Activated T-cell treated with anti-CD3 and anti-CD28 coated beads, Interleukin-2, amount 50 U/mL, for 1 hour (primary cell): ENCODE measurements at places on chromosomes 3 and 15.

GRCh38 chr3:64686446-64686908 is 1.3 kb downstream of the ADAMTS9 start:
- no peak for DNase-seq

DNA sequence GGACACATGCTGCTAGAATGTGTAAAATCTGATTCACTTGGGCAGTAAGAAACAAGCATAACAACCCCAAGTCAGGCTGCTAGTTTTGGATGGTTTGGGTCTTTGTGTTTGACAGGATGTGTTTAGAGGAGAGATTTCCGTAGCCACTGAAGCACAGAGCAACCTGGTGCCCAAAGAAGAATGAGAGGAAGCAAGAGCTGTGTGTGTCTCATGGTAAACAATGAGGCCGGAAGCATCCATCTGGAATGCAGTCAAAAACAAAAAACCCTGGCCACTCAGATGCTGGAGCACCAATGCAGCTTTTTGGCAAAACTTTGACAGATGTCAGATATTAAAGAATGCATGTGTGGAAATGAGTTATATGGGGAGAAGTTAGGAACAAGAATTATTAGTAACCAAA is 39.4 kb upstream of the SNRK start:
- DNase-seq = no peak

DNA sequence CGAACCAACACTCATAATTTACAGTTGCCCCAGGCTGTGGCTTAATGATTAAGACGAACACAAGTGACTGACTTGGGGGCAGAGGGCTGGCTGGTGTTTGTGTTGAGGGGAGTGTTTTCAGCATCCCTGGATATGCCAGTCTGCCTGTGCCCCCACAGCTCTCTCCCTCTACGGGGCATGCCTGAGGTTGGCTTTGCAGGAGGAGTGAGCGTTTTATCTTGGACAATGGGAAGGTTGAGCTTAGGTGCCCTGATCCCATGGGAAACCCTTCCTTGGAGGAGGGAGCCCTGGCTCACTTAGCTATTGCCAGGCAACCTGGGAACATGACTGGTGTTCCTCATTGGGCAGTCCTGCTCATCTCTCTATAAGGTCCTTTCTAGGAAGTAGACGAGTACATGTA is 17.6 kb downstream of the FAM107A start:
- DNase-seq = no peak

DNA sequence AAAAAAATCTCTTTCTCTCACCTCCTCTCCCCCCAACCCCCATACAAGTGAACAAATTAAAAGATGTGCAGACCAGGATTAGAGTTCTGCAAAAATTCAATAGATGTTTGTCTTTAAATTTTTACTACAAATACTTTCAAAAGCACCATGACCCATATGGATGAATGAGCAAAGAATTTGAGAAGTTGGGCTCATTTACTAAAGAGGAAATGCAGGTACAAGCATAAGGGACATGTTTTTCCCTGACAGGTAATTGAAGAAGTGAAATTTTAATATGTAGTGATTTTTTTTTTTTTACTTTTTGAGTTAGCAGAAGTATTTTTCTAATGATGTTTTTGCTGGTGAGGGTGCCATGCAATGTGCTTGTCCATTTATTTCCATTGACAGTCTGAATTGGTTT is 15.3 kb downstream of the PIK3CA start:
- no peak for DNase-seq

GRCh38 chr15:77988347-77989295 is 88.9 kb downstream of the TBC1D2B start:
- no peak for DNase-seq

DNA sequence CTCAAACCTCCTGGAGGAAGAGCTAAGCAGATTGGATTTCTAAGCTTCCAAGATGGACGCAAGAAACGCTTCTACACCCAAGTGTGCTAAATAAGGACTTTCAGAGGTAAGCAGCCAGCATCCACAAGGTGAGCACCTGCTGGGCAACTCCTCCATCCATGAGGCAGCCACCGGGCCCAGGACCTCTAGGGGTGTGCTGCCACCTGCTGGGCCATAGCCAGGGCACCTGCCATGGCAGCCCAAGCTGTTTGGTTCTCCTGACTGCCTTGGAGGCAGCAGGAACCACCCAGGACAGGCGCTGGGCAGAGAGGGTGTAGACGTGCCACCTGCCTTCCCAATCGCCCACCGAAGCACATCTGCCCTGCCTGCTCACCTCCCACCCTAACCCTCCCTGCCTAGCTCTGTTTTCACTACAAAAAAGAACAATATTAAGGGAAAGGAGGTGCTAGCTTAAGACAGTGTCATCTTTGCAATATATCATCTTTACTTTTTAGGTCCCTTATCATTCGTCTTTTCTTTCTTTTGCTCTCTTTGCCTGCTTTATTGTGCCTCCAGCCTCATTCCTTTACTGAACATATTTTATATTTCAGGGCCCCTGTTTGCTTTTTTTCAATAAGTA is 12.9 kb downstream of the C15orf62 start:
- peak; percentile 84 for DNase-seq

- DNase-seq = no peak
Measured at GRCh38 chr15:57089815-57090495, 171.5 kb downstream of the TCF12 start.

DNA sequence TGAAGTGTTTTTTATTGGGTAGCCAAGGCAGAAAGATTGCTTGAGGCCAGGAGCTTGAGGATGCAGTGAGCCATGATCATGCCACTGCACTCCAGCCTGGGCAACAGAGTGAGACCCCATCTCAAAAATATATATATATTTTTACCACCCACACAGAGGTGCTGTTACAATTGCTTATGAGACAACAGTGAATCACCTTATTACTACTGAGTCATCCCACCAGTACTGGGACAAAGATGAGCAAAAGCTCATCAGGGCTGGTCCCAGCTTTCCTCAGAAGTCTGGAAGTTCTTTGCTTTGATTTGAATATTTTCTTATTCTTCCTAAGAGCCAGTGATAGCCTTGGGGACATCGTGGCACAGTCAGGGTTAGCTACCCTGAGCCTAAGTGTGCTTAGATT is 207.7 kb downstream of the SOX2 start:
- no peak for DNase-seq

DNA sequence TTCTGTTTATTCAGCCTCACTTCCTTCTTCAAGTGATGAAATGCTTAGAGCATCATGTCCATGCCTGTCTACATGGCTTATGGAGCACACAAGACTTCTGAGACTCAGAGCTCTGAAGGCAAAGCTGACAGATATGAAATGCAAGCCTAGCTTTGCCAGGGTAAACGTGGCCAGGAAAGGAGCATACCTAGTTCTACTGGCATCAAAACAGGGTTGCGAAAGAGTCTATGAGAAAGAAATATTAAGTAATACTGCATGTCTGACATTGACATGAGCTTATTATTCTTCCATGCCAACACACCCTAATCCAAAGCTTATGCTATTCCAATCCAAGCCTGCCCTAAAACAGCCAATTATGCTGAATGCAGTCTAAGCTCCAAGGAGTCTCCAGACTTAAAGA is 391.5 kb downstream of the ERC2 start:
- DNase-seq = no peak

DNA sequence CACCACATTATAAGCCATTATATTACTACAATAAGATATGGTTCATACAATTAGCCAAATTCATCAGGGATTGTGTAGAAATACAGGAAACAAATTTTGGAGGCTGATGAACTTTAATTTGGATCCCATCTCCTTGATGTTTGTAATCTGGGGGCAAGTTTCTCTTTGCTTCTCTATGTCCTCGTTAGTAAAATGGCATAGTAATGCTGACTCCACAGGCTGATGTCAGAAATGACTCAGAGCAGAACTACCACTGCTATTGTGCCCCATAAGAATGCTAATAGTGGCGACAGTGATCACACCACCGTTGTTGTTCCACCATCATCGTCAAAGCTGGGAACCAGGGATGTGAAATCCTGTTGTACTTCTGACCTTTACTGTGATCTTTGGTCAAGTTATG is 722.3 kb upstream of the LMCD1 start:
- DNase-seq = no peak

DNA sequence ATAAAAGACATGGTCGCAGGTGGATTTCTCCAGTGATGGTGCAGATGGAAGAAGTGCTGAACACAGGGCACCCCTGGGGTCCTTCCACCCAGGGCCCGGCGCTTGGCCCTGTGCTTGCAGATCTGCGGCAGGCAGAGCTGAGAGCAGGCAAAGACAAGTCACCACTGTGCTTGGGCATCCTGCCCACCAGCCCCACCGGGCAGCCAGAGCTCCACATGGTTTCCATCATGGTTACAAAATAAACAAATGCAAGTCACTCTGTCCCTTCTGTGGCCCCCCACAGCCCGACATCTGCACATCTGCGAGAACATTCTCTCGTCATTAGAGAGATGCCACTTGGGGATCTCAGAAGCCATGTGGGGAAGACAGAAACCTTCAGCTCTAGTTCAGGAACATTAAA is 37.6 kb upstream of the SFMBT1 start:
- no peak for DNase-seq

DNA sequence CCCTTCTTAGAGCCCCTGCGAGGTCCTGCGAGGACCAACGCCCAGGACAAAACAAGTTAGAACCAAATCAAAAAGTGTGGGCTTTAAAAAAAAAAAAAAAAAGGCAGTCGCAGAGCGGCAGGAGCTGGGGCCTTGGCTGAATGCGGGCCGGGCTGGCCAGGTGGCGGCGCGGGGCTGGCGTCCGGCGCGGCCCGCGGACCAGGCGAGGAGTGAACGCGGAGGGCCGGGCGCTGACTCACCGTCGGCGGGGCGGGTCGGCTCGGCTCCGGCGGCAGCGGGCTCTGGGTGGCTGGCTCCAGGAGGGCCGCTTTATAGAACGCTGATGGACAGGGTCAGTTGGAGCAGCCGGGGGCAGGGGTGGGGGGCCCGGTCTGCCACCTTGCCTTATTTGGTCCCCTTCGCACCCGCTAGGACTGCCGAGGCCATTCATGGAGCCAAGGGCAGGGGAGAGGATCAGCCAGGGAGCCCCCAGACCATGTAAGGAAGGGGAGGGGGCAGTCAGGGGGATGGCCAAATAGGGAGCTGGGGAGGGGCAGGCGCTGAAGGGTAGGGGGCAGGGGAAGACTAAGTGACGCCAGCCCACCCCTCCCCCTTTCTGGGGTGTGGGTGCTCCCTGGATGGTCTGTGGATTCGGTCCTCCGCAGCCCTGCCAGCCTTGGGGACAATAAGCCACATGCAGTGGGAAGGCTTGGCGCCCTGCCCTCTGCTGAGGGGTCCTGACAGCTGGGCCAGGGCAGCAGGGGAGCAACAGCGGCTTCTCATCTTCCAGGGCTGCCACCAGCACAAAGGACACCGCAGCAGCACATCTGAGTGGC is at the start of gene ACTC1:
TSS of gene ACTC1 (minus strand) at position 283 of the 815 bp plus-strand sequence. CDS start 741 bp downstream, outside the sequence.
- no peak for DNase-seq

- DNase-seq = no peak
Measured at GRCh38 chr15:58443308-58443707, 11.5 kb downstream of the LIPC start.

- no peak for DNase-seq
Measured at GRCh38 chr3:113079218-113079961, 88.6 kb downstream of the GTPBP8 start.

- DNase-seq = no peak
Measured at GRCh38 chr3:147507638-147508286, 98.6 kb downstream of the ZIC1 start.

- DNase-seq = no peak
Measured at GRCh38 chr3:41997702-41998550, 36.0 kb upstream of the ULK4 start.

GRCh38 chr3:33795131-33795530 is 3.3 kb upstream of the PDCD6IP start:
- no peak for DNase-seq

GRCh38 chr3:11154036-11154952 is at the start of gene HRH1:
Gene HRH1, plus strand, starts transcription at chr3:11154493. Its CDS starts 104,545 bp downstream, at chr3:11259038.
- no peak for DNase-seq

- DNase-seq = no peak
Measured at GRCh38 chr15:90414408-90415028, 26.5 kb downstream of the IQGAP1 start.

DNA sequence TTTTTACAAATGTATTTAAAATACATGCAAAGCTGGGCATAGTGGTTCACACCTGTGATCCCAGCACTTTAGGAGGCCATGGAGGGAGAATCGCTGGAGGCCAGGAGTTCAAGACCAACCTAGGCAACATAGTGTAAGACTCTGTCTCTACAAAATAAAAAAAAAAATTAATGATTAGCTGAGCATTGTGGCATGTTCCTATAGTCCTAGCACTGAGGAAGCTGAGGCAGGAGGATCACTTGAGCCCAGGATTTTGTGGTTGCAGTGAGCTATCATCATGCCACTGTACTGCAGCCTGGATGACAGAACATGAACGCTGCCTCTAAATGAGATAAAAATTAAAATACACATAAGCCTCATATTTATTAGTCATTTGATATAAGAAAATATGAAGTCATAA is 142.8 kb downstream of the TCF12 start:
- no peak for DNase-seq

- no peak for DNase-seq
Measured at GRCh38 chr15:48641416-48641815, 4.1 kb downstream of the FBN1 start.

DNA sequence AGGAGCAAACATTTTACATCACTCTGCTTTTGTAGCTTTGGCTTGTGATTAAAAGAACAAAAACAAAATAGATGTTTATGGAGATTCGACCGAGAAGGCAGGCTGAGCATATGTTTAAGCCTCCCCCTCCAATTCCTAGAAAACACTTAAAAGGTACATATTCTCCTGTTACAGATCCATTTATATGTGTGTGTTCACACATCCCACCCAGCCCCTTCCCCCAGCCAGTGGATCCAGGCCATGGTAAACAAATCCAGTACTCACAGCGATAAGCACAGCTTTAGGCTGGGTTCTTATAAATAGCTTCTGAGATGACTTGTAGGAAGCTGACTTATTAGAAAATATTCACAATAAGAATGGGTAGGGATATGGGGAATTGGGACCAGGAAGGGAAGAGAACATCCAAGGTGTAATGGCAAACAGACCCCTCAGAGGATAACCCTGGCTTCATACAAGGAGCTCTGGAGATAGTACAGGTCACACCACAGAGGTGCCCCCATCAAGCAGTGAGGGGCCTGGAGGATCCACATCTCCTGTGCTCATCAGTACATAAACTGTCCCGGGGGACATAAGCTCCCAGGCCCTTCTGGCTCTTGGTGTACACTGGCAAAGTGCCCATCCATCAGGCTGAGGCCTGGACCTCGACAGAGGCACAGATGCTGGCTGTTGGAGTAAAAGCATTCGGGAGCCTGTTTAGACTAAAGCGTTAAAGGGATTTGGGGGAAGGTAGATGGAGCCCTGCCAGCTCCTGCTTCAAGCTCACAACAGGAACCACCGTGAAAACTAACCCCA is 70.0 kb upstream of the UBE2E1 start:
- DNase-seq = no peak
